ENCODE measurements at places on chromosomes 2 and 18.

DNA sequence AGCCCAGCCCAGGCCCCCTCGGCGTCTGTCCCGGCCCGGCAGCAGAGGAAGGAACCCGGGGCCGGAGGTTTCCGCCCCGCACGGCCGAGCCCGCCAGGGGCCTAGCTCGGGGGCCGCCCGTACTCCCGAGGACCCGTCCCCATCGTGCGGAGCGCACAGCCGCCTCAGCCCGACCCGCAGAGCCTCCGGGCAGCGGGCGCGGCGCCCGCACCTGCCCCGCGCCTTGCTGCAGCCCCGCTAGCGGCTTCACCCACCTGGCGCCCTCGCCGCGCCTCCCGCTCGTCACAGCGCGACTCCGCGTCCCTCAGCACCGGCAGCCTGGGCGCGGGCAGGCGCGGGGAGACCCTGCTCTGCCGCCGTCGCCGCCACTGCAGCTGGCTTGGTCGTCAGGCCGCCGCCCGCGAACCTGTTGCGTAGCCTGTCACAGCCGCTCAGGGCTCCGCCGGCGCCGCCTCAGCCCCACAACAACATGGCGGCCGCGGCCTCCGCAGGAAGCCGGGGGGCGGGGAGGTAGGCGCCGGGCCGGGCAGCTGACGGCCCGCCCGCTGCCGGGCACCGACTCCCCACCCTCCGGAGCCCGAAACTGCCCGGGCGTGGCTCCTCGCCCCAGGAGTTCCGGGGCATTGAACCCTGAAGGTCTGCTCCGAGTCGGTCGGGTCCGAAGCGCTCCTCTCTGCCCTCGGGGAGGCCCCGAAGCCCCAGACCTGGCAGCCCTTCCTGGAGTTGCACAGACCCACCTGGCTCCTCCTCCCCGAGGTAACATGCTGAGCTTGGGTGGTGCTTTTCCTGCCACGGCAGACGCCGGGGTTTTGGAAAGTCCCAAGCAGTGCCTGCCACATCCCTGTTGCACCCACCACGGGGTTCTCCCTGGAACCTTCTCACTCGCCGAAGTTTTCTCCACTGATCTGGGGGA lies at the start of gene ITSN2:
ITSN2 (minus strand) TSS at position 487 of the 913 bp plus-strand sequence. CDS start 32,454 bp downstream, outside the sequence.
- DNase-seq = peak; percentile 90

GRCh38 chr2:49004036-49004626 lies 150.2 kb downstream of the FSHR start:
- peak; percentile 11 for DNase-seq

- DNase-seq = no peak
Observed at GRCh38 chr2:54461261-54461660, 5.1 kb downstream of the SPTBN1 start.

DNA sequence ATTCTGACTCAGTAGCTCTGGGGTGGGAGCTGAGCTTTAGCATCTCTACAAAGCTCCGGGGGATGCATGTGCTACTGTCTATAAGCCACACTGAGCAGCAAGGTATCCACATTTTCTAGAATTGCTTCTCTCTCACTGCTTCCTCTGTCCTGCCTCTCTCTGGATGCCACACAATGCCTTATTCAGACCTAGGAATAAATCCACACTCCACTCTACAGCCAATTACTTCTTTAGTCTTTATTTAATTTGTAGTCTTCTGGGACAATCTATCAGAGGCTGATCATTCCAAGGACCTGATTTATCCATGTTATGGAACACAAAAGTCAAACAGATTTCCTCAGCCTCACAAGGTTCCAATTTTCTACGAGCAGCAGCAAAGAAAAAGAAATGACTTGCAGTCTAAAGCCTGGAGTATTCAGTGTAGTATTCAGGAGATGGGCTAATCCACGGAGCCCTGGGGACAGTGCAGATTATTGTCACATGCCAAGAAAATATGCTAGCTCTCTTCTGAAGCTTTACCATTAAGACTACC lies 4.4 kb downstream of the BCL2 start:
- no peak for DNase-seq

- no peak for DNase-seq
Observed at GRCh38 chr2:54806975-54807374, 83.5 kb downstream of the EML6 start.

- no peak for DNase-seq
Observed at GRCh38 chr2:151258121-151258520, 3.5 kb downstream of the RBM43 start.

Measured in suppressor macrophage treated with lipopolysaccharide for 4 hours (primary cell).